Pancreas (tissue), 10 donors: ENCODE measurements at places on chromosomes 13 and 19. TPM values are rescaled to one million over a fixed set of nuclear protein-coding genes. Genes with fewer than 3 reads are reported as not detected.
A peak's percentile ranks its signal among the peaks of the same experiment; 100 is the strongest.

The SMIM17 gene
- not detected for total RNA-seq

- no peak overlapping the region for H3K27ac ChIP-seq
- no peak for DNase-seq
- no peaks in the 10 kb centered on the region for H3K36me3 ChIP-seq
- H3K4me1 ChIP-seq = no peaks in the 10 kb centered on the region
These were observed 17.0 kb upstream of the SIGLEC10 start for GRCh38 chr19:51434456-51434855.

The IL4I1 gene
- 3.5 TPM for total RNA-seq

DNA sequence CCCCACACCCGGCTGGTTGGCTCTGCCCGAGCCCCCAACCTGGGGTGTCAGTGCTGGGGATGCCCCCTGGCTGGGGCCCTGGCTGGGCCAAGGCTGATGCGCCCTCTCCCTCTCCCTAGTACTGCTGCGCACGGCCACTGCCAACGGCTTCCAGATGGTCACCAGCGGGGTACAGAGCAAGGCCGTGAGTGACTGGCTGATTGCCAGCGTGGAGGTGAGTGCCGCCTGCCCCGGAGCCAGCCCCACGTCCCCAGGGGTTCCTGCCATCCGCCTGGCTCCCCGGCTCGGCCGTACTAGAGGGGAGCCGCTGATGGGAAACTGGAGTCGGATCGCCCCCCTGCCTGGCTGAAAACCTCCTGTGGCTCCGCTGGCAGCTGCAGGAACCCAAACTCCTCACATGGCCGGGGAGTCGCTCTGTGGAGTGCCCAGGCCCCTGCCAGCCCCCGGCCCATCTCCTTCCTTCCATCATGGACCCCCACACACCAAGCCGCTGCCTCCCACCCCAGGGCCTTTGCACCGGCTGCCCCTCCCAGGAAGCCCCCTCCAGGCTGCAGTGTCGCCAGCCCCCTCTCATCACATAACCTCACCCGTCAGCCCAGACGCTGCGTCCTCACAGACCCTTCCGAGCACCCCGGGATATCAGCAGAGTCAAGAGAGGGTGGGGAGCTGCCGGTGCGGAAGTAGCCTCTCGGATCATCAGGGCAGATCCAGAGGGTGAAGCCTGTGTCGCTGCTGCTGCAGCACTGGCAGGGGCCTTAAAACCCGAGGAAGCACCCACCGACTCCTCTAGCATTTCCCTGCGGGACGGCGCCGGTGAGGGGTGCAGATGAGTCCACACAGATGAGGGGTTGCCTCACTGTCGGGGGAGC lies 10.6 kb downstream of the NCLN start:
- no peaks in the 10 kb centered on the region for H3K4me1 ChIP-seq
- H3K4me3 ChIP-seq = no peak overlapping the region
- H3K36me3 ChIP-seq = no peaks in the 10 kb centered on the region
- H3K27me3 ChIP-seq = no peaks in the 10 kb centered on the region
- H3K27ac ChIP-seq = no peak overlapping the region

The TNFRSF19 gene
- total RNA-seq = 2.2 TPM

DNA sequence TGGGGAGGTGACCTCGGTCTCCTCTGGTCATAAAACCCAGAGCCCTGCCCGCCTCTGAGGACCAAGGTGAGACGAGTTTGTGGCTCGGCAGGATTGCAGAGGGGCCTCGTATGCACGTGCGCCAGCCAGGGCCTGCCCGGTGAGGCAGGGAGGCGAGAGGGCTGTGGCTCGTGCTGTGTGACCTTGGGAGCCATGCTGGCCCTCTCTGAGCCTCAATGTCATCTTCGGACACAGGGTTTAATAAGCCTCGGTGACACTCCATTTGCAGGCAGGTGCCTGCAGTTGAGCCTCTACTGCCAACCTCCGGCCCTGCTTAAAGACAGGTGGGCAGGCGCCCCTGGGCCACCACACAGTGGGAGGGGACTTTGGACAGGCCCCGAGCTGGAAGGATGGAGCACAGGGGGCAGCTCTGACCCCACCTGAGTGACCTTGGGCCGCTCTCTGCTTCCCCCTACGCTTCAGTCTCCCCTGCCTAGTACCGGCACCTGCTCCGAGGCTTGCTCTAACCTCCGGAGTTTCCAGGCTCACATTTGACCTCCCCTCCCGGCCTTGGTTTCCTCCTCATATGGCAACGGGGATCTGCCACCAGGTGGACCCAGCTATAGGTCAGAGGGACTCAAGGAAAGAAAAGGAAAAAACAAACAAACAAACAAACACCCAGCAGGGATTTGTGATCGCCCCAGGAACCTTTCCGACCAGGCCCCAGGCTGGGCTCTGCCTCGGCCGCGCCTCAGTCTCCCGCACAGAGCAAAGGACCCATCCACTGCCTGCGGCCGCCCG lies 3.1 kb downstream of the ZBTB7A start:
- peak overlapping the region; percentile 61 for H3K4me3 ChIP-seq
- H3K4me1 ChIP-seq = peaks cover 42% of the 10 kb centered on the region
- peak overlapping the region; percentile 93 for H3K27ac ChIP-seq
- no peak for DNase-seq

DNA sequence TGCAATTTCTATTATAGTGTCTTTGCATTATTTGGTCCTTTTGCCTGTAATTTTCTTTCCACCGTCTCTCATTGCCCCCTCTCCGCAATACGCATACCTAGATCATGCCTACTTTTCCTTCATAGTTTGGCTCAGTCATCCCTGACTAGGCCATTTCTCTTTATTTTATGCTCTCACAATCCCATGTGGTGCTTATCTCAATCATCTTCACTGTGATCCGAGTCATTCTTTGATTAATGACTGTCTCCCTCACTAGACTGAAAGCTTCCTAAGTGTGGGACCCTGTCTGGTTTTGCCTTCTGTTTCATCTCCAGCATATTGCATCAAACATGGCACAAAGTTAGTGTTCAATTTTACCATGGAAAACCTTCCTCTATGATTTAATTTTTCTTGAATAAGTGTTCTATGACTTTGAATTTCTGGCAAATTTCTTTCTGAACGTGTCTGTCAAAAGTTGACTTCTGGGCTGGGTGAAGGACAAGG lies 43.7 kb upstream of the OLFM4 start:
- no peaks in the 10 kb centered on the region for H3K4me1 ChIP-seq
- no peaks in the 10 kb centered on the region for H3K36me3 ChIP-seq
- no peak overlapping the region for H3K27ac ChIP-seq
- H3K4me3 ChIP-seq = no peak overlapping the region
- no peaks in the 10 kb centered on the region for H3K27me3 ChIP-seq

The OR7A5 gene
- total RNA-seq = not detected

DNA sequence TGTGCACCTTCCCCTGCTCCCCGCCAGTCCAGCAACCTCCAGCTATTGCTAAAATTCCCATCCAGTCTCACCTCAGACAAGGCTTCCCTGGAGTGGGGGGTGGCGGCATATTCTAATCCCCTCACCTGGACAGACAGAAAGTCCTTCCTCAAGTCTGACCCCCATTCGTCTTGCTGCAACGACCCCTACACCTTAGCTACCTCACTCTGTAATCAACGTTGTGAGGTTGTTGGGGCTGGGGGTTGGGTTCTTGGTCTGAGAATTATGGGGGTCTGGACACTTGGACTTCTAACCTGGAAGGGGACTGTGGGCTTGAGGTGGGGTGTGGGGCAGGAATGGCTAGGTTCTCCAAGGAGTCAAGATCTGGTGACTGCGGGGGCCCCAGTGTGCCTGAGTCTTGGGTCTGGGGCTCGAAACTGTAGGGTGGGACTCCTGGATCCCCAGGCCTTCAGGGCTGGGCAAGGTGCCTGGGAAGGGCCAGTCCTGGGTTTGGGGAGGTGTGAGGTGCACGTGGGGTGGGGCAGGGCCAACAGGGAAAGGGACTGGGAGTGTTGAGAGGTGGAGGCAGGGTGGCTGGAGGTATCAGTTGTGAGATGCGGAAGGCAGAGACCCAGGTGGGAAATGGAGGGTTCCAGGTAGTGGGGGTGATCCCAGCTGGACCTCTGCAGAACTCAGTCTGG lies 1.3 kb downstream of the FOXA3 start:
- peak overlapping the region; percentile 75 for H3K27ac ChIP-seq
- DNase-seq = peak; percentile 59
- peaks cover 15% of the 10 kb centered on the region for H3K4me1 ChIP-seq
- no peaks in the 10 kb centered on the region for H3K36me3 ChIP-seq

DNA sequence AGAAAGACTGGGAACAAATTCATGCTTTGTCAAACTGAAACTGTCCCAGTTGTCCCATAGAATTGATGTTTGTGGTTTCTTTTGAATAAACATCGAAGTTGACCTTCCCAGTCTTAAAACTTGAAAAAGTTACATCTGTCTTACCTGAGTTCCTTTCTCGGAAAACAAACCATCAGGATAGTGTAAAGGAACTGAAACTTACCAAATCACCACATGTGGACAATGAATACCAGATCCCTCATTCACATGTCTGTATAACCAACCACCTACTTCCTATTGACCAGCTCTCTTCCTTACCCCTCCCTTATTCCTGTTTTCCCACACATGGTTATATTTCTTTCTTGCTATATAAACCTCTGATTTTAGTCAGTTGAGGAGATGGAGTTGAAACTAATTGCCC lies 791.7 kb upstream of the PCDH20 start:
- DNase-seq = no peak
- no peaks in the 10 kb centered on the region for H3K27me3 ChIP-seq
- no peak overlapping the region for H3K27ac ChIP-seq
- H3K4me1 ChIP-seq = no peaks in the 10 kb centered on the region
- no peaks in the 10 kb centered on the region for H3K36me3 ChIP-seq

DNA sequence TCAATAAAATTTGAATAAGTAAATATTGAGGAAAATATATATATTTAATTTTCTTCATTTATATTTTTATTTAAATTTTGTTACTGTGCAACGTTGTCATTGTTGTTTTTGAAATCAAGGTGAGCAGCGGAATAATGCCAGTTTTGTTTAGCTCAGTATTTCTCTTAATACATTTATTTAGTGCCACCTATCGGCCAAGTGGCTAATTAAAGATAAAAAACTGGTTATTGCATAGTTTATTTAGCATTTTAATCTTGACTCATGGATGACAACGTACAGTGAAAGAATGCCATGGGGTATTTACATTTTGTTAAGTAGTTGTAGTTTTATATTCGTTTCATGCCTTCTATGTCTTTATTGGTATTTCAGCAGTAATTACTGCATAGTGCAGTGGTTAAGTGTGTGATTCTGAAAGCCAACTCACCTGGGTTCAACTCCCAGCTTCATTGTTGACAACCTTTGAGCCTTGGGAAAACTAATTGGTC lies 265.9 kb downstream of the MYO16 start:
- H3K4me1 ChIP-seq = no peaks in the 10 kb centered on the region
- H3K36me3 ChIP-seq = no peaks in the 10 kb centered on the region
- DNase-seq = no peak
- no peak overlapping the region for H3K27ac ChIP-seq
- no peaks in the 10 kb centered on the region for H3K27me3 ChIP-seq

The NKPD1 gene
- 0.09 TPM for total RNA-seq

DNA sequence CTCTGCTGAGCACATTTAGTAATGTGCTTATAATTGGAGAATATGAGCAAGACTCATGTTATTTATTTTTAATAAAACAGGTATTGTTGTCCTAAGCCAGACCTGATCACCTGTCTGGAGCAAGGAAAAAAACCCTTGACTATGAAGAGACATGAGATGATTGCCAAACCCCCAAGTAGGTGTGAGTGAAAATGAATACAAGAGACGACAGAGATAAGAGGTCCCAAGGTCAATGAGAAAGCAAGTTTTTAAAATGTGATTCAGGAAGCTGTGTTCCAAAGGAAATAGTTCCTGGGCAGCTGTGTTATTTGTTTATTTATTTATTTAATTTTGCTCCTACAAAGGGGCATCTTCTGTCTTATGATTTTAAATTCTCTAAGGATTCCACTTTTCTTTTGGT lies 83.1 kb downstream of the ZNF486 start:
- H3K4me3 ChIP-seq = no peak overlapping the region
- no peaks in the 10 kb centered on the region for H3K36me3 ChIP-seq
- DNase-seq = no peak
- no peak overlapping the region for H3K27ac ChIP-seq
- no peaks in the 10 kb centered on the region for H3K4me1 ChIP-seq
- no peaks in the 10 kb centered on the region for H3K27me3 ChIP-seq

DNA sequence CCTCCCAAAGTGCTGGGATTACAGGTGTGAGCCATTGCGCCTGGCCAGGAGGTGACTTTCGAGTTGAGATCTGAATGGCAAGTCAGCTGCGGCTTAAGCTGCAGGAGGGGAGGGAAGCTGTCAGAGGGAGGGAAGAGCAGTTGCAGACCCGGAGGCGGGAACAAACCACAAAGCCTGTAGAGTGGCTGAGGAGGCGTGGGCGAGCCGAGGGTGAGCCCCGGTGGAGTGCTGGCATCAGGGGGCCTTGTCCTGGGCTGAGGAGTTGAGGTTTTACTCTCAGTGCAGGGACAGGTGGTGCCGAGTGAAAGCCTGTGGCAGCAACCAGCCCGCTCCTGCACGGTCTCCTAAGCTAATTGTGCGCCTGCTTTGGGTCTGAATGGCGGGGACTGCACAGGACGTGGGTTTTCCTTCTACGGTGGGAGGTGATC lies 24.2 kb downstream of the PPP1R37 start:
- H3K36me3 ChIP-seq = no peaks in the 10 kb centered on the region
- no peak for DNase-seq
- H3K27ac ChIP-seq = no peak overlapping the region
- H3K4me1 ChIP-seq = no peaks in the 10 kb centered on the region
- no peaks in the 10 kb centered on the region for H3K27me3 ChIP-seq

- no peak for DNase-seq
- no peak overlapping the region for H3K27ac ChIP-seq
- H3K36me3 ChIP-seq = peaks cover 36% of the 10 kb centered on the region
- H3K4me1 ChIP-seq = no peaks in the 10 kb centered on the region
These were observed 21.9 kb downstream of the NAXD start for GRCh38 chr13:110637275-110637674.

DNA sequence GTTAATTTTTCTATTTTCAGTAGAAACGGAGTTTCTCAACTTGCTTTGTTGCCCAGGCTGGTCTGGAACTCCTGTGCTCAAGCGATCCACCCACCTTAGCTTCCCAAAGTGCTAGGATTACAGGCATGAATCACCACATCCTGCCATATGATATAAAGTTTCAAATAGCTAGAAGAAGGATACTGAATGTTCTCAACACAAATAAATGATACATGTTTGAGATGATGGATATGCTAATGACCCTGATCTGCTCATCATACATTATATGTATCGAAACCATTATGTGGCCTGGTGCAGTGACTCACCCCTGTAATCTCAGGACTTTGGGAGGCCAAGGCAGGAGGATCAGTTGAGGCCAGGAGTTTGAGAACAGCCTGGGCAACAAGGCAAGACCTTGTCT lies 11.5 kb downstream of the CIB3 start:
- H3K27me3 ChIP-seq = no peaks in the 10 kb centered on the region
- no peak overlapping the region for H3K27ac ChIP-seq
- DNase-seq = no peak
- H3K4me3 ChIP-seq = no peak overlapping the region

DNA sequence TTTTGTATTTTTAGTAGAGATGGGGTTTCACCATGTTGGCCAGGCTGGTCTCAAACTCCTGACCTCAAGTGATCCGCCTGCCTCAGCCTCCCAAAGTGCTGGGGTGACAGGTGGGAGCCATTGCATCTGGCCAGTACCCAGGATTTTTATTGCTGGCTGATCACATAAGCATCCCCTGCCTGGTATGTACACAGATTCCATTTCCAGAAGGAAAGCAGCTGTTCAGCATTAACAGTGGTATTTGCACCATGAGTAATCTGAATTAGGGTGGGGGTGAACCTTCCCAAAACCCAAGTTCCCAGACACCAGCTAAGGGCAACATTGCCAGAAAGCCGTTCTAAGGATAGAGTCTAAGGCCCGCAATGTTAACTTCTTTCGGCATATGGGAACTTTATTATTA lies 7.3 kb downstream of the ZNF555 start:
- no peaks in the 10 kb centered on the region for H3K27me3 ChIP-seq
- peaks cover 32% of the 10 kb centered on the region for H3K36me3 ChIP-seq
- no peaks in the 10 kb centered on the region for H3K4me1 ChIP-seq
- DNase-seq = no peak
- no peak overlapping the region for H3K27ac ChIP-seq

The PRTN3 gene
- not detected for total RNA-seq

The ZNF223 gene
- total RNA-seq = 1.7 TPM
